Kidney (tissue), 22 donors: ENCODE measurements at places on chromosomes 11 and 22. TPM values are rescaled to one million over a fixed set of nuclear protein-coding genes. Genes with fewer than 3 reads are reported as not detected.

DNA sequence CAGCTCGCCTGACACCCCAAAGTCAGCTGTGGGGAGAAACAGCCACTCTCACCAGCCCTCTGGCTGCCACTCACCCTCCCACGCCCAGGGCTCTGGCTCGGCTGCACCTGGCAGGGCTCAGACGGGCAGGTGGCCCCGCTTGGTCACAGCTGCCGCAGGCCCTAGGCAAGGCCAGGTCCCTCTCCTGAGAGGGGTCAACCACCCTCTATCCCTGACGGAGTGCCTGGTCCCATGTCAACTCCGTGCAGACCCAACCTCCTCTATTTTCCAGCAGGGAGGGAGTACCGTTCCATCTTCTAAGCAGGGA, 1.9 kb downstream of the MAP4K2 start:
- no peak overlapping the region for H3K4me3 ChIP-seq
- H3K4me1 ChIP-seq: no peaks in the 10 kb centered on the region
- no peak for DNase-seq

- no peak overlapping the region for H3K27ac ChIP-seq
- H3K36me3 ChIP-seq: no peaks in the 10 kb centered on the region
- no peak overlapping the region for H3K4me3 ChIP-seq
- H3K27me3 ChIP-seq: no peaks in the 10 kb centered on the region
These were observed 98.2 kb downstream of the GGTLC2 start for GRCh38 chr22:22742641-22743040.

DNA sequence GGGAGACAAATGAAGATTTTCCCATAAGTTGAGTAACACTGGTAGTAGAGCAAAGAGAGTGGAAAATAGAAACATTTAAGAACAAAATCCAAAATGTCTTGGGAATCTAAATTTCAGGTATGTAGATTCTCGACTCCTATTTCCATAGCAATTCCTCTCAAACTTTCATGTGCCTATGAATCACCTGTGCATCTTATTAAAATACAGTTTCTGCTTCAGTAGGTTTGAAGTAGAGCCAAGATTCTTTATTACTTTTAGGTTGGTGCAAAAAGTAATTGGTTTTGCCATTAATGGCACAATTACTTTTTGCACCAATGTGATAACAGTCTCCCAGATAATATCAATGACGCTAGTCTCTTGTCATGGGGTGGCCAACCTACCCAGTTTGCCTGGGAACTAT, 115.3 kb upstream of the SLC5A12 start:
- H3K4me3 ChIP-seq: no peak overlapping the region
- no peaks in the 10 kb centered on the region for H3K36me3 ChIP-seq
- H3K27ac ChIP-seq: peak overlapping the region; percentile 2
- no peaks in the 10 kb centered on the region for H3K27me3 ChIP-seq
- DNase-seq: no peak

DNA sequence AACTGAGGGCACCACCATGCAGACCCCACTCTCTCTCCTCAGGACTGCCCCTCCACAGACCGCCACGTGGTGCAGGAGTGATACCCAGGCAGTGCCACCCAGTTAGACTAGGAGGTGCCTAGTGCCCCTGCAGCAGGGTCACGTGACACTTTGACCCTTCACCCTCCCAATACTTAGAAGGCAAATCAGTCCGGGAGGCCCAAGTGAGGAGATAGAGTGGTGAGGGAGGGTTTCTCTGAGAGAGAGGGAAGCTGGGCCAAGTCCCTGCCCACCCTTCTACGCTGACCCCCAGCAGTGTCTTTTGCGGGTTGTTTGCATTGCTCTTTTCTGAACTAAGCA, 84.6 kb downstream of the BUD13 start:
- no peak overlapping the region for H3K4me3 ChIP-seq
- no peaks in the 10 kb centered on the region for H3K4me1 ChIP-seq
- no peaks in the 10 kb centered on the region for H3K36me3 ChIP-seq
- DNase-seq: no peak
- H3K27ac ChIP-seq: no peak overlapping the region

GRCh38 chr11:28833670-28834069, 725.5 kb downstream of the METTL15 start:
- H3K4me3 ChIP-seq: no peak overlapping the region
- DNase-seq: no peak
- no peak overlapping the region for H3K27ac ChIP-seq

DNA sequence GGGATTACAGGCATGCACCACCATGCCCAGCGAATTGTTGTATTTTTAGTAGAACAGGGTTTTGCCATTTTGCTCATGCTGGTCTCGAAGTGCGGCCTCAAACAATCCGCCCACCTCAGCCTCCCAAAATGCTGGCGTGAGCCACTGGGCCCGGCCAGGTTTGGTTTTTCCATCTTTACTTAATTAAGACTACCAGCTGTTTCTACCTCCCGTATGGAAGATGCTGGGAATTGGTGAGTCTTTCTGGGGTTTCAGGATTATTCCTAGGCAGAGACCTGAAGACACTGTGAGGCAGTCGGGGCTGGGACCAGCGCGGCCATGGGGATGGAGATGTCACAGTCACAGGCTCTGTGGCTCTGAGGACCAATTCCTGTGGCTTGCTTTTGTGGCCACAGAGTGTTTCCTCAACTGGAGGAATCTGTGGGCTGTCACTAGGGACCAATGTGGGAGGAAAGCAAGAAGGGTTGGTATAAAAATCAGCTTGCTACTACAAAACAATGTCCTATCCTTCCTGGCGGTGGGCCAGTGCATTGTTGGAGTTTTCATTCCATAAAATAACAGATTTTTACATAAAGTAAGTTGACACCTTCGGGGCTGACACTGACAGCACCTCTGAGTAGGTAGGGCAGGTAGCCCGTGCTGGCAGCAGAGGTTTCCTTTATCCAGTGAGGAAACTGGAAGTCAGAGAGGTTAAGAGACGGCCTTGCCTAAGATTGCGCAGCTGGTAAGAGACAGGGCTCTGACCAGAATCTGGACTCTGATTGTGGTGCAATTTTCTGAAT, 8.4 kb upstream of the FTH1 start:
- DNase-seq: no peak

DNA sequence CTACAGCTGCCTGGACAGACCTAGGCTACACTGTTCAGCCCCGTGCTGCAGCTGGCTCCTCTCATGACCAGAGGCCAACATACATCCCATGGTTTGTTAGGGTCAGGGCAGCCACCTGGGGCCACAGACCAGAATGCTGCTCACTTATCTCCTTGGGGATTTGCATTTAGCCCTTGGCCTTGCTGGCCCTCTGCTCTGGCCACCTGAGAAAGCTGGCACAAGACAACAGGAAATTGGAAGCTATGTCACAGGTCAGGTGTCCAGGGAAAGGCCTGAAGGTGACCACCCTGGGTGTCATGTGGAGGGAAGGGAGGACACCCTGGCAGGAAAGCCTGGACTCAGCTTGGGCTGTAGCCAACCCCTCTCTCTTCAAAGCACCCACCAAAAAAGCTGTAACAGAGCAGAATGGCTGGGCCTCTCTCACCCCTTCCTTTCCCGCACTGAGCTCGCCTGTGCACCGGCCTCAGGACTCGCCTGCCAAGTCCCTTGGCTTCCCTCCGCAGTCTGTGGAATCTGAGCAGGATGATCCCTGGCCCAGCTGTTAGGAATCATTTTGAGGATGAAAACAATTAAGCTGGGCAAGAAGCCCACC, 86.3 kb downstream of the SNX19 start:
- H3K4me1 ChIP-seq: peaks cover 5% of the 10 kb centered on the region
- no peak overlapping the region for H3K4me3 ChIP-seq
- no peaks in the 10 kb centered on the region for H3K27me3 ChIP-seq
- no peaks in the 10 kb centered on the region for H3K36me3 ChIP-seq
- H3K27ac ChIP-seq: no peak overlapping the region

DNA sequence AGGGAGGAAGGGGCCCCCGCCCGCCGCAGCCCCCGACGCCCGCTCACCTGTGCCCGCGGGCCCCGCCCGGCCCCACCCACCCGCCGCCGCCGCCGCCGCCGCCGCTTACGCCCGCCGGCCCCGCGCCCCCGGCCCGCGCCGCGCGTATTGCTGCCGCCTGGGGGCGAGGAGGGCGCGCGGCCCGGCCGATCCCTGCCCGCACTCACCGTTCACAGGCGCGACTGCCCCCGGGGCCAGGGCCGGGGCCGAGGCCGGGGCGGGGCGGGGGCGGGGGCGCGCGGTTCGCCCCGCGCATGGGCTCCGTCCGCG, 212 bp downstream of the HRAS start:
- no peaks in the 10 kb centered on the region for H3K27me3 ChIP-seq
- no peak overlapping the region for H3K27ac ChIP-seq
- peaks cover 23% of the 10 kb centered on the region for H3K4me1 ChIP-seq
- H3K4me3 ChIP-seq: peak overlapping the region; percentile 67
- no peaks in the 10 kb centered on the region for H3K36me3 ChIP-seq

GRCh38 chr22:41015003-41015402, 63.8 kb downstream of the RBX1 start:
- no peak overlapping the region for H3K4me3 ChIP-seq
- H3K4me1 ChIP-seq: no peaks in the 10 kb centered on the region
- H3K36me3 ChIP-seq: no peaks in the 10 kb centered on the region
- H3K27ac ChIP-seq: no peak overlapping the region

DNA sequence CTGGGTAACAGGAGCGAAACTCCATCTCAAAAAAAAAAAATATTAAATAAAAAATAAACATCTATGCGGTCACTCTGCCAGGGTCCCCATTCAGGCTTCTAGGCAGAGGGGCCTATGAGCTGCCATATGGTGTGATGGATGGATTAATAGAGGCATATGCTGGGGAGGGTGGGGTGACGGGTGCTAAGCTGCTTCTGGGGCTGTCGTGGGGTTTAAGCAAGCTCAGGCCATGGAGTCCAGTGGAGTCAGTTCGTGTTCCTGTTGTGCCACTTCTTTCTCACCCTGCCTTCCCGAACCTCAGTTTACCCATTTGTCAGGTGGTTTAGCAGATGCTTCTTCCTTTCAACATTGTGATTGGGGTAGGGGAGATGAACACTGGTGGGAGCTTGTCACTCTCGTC, 9.0 kb upstream of the GRAMD4 start:
- H3K27me3 ChIP-seq: no peaks in the 10 kb centered on the region
- H3K27ac ChIP-seq: no peak overlapping the region
- H3K4me1 ChIP-seq: peaks cover 20% of the 10 kb centered on the region
- no peak for DNase-seq
- H3K36me3 ChIP-seq: no peaks in the 10 kb centered on the region

DNA sequence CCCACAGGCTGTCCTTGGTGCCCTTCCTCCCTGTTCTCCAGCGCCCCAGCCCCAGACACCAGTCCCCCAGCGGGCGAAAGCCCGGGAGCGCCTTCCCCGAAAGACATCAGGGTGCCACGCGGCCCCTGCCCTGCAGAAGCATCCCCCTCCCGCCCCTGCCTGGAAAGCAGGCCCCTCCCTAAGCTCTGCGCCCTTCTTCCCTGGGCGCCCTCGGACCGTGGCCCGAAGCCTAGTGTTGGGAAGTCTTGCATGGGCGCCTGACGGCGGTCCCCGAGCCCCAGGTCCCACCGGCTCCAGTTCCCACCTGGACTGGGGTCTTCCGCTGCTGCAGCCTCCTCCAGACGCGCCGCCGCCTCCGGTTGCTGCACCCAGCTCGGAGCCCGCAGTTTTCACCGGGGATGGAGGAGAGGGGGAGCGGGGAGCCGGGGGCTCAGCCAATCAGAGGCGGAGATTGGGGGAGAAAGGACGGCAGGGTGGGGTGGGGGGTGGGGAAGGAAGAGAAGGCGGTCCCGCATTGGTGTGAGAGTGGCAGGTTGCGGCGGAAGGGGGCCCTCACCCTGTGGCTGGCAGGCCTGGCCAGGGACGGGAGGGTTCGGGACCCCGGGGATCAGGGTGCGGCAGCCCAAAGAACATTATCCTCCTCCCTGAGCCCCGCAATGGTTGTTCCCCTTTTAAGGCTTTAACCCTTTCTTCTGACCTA, at the start of gene THY1:
TSS of gene THY1 (minus strand) at position 364 of the 700 bp plus-strand sequence. CDS start 2,267 bp downstream, outside the sequence.
- H3K27ac ChIP-seq: peak within 1 kb of the TSS; percentile 58
- H3K36me3 ChIP-seq: no peaks in the 10 kb centered on the region
- peaks cover 30% of the 10 kb centered on the region for H3K4me1 ChIP-seq
- DNase-seq: peak; percentile 64
- H3K27me3 ChIP-seq: no peaks in the 10 kb centered on the region
- peak within 1 kb of the TSS; percentile 62 for H3K4me3 ChIP-seq

DNA sequence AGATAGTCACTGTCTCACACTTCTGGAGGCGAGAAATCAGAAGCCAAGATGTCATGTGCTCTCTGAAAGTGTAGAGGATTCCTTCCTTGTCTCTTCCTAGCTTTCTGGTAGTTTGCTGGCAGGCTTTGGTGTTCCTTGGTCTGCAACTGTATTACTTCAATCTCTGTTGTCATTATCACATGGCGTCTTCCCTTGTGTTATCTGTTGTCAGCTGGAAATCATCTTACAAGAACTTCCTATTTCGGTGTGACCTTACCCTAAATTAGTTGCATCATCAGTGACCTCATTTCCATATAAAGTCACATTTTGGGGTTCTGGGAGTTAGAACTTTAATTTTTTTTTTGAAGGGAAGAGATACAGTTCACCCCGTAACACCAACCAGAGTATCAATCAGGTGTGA, 3.3 kb upstream of the LIN7C start:
- no peaks in the 10 kb centered on the region for H3K36me3 ChIP-seq
- no peak overlapping the region for H3K4me3 ChIP-seq
- no peaks in the 10 kb centered on the region for H3K4me1 ChIP-seq
- no peak for DNase-seq
- H3K27ac ChIP-seq: no peak overlapping the region

GRCh38 chr11:13216019-13216710, 61.4 kb upstream of the BMAL1 start:
- H3K36me3 ChIP-seq: no peaks in the 10 kb centered on the region
- no peak overlapping the region for H3K27ac ChIP-seq
- H3K4me1 ChIP-seq: no peaks in the 10 kb centered on the region
- H3K27me3 ChIP-seq: no peaks in the 10 kb centered on the region
- no peak for DNase-seq
- no peak overlapping the region for H3K4me3 ChIP-seq

DNA sequence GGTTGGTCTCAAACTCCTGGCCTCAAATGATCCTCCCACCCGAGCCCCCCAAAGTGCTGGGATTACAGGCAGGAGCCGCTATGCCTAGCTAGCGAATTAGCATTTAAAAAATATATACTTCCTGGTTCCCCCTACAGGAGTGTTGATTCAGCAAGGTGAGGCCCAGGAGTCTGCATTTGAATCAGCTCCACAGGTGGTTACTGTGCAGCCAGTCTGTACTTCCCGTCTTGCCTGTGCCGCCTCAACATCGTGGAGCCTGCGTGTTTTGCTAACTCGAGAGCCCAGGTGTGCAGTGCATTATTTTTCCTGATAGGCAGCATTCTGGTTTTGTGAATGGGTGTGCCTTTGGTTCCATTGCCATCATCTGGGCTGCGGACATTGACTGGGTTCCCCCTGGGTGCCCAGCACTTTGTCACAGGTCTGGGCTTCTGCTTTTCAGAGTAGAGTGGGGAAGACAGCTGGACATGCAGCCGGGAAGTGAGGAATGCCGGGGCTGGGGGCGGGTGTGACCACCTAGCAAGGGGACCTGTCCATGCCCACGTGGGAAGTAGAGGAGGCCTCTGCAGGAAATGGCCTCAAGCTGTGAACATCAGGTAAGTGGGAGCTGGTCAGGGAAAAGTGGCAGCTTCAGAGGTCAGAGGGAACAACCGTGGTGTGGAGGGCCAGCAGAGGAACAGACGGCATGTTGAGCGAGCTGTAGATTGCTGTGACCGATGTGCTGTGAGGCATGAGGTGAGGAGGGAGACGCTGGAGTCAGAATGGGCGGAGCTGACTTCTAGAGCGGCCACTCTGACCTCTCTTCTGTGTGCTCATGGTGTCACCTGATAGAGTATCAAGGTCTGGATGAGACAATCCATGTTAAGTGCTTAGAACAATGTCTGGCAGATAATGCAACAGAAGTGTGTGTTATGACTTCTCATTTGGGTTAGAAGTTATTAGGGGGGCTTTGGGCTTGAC, 42.2 kb downstream of the PPFIA1 start:
- H3K27me3 ChIP-seq: no peaks in the 10 kb centered on the region
- H3K4me1 ChIP-seq: peaks cover 4% of the 10 kb centered on the region
- no peak overlapping the region for H3K27ac ChIP-seq
- DNase-seq: no peak
- H3K36me3 ChIP-seq: no peaks in the 10 kb centered on the region
- H3K4me3 ChIP-seq: no peak overlapping the region

The GSTP1 gene
- total RNA-seq: 800 TPM

The DNAJB7 gene
- not detected for total RNA-seq

The MYO7A gene
- total RNA-seq: 10.7 TPM
